ENCODE measurements at places on chromosomes 6 and 20.
A peak's percentile ranks its signal among the peaks of the same experiment; 100 is the strongest.

GRCh38 chr20:3311623-3312022 lies 72.6 kb upstream of the SLC4A11 start:
- DNase-seq, result no peak

GRCh38 chr20:47249913-47250312 lies 106.6 kb downstream of the ZMYND8 start:
- no peak for DNase-seq

GRCh38 chr6:140360651-140361050 lies 986.2 kb upstream of the CITED2 start:
- no peak for DNase-seq

- no peak for DNase-seq
Observed at GRCh38 chr6:121510568-121511177, 75.2 kb downstream of the GJA1 start.

DNA sequence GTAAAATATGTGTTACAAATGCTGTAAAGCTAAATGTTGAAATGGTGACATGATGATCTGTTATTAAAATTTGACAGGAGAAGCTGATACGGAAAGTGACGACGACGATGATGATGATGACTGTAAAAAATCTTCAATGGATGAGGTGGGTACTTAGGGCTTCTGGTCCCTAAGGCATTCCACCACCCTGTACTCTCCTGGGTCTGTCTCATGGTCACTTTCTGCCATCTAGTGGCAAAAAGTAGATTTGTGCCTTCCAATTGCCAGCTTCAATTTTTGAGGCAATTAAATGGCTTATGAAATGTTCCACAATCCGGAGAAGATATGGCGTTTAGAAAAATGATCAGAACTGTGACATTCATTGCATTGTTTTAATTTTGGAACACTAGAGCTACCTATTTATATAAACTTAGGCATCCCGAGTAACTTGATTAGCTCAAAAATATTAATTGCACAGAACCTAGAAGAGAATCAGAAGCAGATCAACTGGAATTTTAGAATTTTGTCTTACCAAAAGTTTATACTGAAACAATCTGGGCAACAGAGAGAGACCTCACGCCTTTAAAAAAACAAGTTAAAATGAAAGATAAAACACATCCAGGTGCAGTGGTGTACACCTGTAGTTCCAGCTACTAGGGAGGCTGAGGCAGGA lies 346.5 kb upstream of the PLCB4 start:
- peak; percentile 45 for DNase-seq

- no peak for DNase-seq
Observed at GRCh38 chr20:19648024-19648423, 110.0 kb upstream of the RIN2 start.

DNA sequence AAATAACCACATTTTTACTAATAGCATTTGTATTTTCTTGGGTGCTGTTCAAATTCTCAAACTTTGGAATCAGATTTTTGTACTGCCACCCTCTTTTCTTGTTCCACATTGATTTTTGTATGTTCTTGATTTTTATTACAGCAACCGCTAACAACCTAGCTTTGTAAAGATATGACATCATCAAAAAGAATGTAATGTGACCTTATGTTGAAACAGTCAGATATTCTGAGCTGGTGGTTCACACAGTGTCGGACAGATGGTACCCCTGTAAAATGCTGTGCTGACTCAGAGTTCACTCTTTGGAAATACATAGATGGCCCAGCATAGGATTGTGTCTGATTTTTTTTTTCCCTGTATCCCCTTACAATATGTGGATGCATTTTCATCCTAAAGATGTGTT lies 118.9 kb downstream of the QKI start:
- DNase-seq, result peak; percentile 47

DNA sequence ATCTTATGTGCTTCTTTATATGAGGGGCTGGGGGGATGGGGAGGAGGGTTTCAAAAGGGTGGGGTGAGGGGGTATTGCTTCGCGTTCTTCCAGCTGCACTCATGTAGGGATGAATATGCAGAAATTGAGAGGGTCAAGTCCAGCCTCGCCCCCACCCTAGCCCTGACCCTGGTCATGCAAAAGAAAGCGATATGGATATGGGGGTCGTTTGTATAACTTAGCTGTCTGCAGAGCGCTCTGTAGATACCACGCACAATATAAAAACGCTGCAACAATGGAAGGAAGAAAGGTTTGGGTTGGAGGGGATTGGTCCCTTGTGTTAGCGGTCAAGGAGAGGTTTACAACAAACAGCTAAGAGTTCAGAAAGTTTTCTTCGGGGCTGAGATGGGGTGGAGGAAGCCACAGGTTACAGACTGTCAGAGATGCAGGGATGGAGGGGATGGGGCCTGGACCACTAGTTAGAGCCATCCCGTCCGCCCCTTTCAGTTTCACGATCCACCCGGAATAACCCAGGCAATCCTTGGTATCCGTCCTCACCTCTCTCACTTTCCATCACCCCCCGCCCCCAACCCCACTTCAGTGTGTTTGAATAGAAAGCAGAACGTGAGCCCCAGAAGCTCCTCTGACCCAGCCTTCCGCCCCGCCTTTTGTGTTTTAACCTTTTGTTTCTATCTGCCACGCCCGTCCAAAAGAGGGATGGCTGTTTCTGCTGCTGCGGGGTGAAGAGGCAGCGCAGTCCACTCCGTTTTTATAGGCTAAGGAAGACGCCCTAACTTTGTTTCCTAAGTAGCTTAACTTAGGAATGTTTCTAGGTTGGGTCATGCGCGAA lies 73.5 kb downstream of the SOX4 start:
- DNase-seq, result no peak

GRCh38 chr6:129748212-129748900 lies 38.4 kb upstream of the ARHGAP18 start:
- DNase-seq, result no peak

DNA sequence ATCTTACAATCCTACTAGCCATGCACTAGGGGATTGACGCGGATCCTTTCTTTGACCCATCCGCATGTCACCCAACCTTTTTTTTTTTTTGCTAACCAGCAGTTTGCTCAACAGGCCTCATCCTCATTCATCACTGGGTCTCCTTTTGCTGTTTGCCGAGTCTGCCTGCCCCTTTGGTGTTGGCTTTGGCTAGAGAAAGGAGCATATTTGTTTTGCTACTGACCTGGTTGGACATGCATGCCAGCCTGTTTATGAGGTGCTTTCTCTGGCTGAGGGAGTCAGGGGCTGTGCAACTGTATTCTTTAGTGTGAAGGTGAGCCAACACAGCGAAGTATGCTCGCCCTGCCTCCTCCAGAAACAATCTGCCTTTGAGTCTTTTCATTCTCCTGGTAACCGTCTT lies 40.2 kb downstream of the E2F3 start:
- DNase-seq, result no peak
